ENCODE measurements at places on chromosomes 13 and 19.
A peak's percentile ranks its signal among the peaks of the same experiment; 100 is the strongest.

- peak; percentile 17 for DNase-seq
Measured at GRCh38 chr13:51342706-51343105, 3.2 kb downstream of the SERPINE3 start.

DNA sequence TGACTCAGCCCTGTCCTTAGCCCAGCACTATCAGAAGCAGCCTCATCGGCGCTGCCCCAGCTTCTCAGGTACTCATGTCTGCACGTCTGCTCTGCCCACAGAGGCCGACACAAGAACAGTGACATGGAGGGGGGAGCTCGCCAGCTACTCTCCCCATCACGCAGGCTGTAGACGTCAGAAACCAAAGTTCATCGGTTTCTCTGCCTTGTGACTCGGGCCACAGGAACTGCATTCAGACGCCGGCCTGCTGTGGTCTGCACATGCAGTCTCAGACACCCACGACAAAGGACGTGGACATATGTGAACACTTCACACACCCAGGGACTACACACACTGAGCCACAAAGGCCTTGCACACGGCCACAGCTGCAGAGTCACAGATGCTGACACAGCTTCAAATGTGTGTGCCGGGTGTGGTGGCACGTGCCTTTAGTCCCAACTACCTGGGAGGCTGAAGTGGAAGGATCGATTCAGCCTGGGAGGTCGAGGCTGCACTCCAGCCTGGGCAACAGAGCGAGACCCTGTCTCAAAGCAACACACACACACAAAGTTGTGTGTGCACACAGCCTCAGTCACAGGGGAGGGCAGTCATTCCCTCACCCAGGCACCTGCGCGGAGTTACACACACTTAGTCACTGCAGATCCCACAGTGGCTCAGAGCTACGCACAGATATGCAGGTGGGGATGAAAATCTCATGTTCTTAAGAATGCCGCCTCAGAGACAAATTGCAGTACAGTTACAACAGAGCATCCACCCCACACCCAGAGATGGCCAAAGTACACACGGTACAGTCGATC is 4.9 kb upstream of the ZFP36 start:
- peak; percentile 76 for DNase-seq

GRCh38 chr19:50632151-50632835 is 7.4 kb downstream of the SYT3 start:
- DNase-seq = no peak

DNA sequence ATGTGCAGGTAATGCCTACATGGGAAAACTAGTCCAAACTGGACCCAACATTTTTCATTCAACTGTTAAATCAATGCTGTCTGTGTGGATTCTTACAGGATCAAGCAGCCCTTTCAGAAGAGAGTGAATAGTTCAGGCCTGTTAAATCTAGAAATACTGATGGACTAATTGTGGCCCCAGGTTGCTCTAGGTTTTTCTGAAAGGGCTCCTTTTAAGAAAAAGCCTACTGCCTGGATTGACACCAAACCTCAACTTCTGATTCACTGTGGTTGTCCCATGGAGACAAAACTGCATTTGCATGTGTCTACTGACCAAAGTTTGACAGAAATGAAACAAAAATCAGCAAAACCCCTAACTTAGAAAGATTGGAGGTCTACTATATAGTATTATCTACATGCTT is 437.0 kb downstream of the KLF12 start:
- DNase-seq = no peak

DNA sequence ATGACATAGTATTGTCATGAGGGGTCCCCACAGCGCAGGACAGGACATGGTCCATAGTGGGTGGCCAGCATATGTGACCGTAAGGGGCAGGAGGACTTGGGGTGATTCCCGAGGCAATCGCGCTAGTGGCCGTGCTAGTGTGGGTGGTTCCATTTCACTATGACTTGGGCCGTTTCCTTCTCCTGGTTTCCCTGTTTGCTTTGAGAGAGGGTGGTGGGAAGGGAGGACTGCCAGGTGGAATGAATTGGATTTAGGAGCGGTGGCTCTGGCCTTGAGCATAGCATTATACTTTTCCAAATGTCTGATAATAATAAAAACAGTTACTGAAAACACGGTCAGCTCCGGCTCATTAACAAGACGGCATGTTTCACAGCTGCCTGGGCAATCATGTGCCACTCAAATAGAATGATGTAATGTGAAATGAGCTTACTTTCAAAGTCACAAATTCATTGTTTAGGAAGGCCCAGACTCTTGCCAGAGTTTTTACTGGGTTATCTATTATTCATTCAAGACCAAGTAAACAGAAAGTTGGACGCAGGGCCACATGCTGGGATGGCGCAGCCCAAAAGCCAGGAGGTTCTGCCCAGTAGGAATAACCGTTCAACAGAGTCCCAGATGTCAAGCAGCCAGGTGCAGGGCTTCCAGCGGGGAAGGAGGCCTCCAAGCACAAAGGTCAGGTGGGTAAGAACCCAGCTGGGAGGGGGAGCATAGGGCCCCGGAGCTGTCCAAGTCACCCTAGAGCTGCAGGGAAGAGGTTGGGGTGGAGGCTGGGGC is 19.6 kb upstream of the SLC15A1 start:
- no peak for DNase-seq

DNA sequence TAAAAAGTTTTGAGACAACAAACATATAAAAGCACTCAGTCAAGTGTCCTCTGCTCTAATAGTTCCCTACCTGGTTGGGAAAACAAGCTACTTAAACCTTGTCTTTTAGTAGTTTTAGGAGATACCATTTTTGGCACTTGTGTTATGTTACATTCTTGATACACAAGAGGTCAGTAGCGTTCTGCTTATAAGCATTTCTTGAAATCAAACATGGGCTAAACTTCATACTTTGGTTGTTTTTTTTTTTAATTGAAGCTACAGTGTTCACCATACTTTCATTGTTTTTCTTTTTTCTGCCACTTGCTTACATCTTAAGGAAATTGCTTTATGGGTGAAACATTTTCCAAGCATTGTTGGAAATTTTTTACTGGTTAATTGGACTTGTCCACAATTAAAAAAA is 12.9 kb downstream of the NHLRC3 start:
- no peak for DNase-seq

DNA sequence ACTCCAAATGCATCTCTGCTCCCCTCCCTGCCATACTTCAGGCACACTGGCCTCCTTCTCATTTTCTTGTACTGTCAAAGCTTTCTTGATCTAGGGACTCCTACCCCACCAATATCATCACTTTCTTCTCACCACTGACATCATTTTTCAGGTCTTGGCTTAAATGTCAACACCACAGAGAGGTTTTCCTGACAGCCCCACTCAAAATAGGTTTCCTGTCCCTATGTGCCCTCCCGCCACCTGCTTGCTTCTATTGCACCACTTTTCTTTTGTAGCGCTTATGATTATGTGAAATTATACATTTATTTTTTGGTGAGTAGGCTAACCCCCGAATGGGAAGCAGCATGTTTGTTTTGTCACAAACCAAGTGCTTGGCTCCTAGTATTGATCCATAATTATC is 164.6 kb downstream of the NDFIP2 start:
- no peak for DNase-seq

DNA sequence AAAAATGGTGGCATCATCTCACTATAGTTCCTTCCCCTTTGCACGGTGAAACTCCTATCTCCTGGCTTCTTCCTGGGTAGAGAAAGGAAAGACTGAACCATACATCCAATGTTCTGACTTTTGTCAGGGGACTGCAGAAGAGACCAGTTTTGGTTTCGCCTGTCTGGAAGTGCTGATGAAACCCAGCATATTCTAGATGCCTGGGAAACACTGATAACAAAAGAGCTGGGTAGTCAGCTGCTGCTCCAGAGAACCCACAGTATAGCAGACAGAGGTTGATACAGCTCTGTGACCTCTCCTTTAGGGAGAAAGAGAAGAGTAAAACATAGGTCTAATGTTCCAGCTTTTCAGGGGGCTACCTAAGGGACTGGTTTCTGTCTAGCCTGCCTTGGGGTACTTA is 695.3 kb downstream of the DIAPH3 start:
- DNase-seq = no peak

- DNase-seq = no peak
Measured at GRCh38 chr19:6817179-6817578, 44.7 kb downstream of the VAV1 start.

- no peak for DNase-seq
Measured at GRCh38 chr19:28122734-28123133, 1090.2 kb downstream of the UQCRFS1 start.

DNA sequence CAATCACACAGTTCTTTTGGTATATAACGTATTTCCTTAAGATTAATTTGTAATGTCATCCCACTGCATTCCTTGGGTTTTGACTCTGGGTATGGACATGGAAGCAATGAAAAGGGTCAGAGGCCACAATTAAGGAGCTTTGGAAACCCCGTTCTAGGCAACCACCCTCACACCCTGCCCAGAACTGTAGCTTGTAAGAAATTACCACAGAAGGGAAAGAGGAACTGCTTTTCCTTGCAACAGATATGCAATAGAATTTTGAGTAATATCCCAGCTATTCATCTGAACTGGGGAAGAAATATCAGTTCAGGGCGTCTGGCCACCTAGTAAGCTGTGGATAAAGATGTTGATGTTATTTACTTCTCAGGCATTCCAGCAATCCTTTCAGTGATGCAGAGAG is 985 bp upstream of the CLC start:
- peak; percentile 68 for DNase-seq

- no peak for DNase-seq
Measured at GRCh38 chr13:64078025-64078424, 2662.4 kb upstream of the PCDH20 start.

DNA sequence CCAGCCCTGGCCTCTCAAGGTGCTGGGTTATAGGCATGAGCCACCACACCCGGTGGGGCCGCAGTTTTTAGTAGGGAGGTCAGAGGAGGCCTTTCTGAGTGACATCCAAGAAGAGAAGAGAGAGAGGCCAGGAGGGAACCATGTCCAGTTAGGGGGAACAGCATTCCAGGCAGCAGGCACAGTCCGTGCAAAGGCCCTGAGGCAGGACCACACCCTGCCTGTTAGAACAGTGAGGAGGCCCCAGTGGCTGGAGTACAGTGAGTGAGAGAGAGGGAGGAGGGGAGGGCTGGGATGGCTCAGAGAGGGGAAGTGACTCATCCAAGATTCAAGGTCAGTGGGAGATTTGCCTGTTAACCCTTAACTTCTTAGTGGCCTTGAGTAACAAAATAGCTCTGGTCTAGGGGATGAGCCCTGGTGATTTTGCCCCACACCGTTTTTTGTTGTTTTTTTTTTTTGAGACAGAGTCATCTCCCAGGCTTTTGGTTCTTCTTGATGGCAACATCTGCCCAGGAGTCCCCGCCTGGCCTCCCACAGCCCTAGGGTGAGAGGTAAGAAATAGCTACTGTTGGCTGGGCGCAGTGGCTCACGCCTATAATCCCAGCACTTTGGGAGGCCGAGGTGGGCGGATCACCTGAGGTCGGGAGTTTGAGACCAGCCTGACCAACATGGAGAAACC is 2.7 kb upstream of the PLIN3 start:
- DNase-seq = peak; percentile 93

DNA sequence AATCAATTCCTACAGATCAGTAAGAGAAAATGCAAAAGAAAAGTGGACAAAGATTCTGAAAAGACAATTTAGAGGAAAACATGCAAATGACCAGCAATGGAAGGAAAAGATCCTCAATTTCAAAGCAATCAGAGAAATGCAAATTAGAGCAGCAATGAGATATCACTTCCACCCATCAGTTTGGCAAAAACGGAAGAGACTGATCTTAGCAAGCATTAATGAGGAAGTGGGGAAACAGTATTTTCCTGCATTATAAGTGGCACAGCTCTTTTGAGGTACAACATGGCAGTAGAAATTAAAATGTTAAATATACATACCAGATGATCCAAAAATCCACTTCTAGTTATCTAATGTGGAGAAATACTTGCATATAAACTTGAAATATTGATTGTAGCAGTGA is 69.1 kb upstream of the SLC7A1 start:
- peak; percentile 52 for DNase-seq

- no peak for DNase-seq
Measured at GRCh38 chr13:24724714-24725113, 39.3 kb upstream of the RNF17 start.

DNA sequence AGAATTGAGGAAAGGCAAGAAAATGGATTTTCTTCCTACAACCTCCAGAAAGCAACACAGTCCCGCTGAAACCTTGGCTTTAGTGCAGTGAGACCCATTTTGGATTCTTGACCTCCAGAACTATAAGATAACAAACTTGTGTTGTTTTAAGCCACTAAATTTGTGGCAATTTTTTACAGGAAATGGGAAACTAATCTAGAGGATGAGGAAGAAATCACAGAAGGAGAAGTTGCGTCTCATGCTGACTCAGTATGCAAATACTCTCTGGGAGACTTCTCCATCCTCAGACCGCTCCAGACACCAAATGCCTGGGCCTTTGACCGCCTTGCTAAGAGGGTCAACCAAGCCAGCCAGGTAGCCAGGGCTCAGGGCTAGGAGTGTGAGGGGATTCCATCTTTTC is 13.1 kb upstream of the CEACAM16 start:
- DNase-seq = peak; percentile 93

DNA sequence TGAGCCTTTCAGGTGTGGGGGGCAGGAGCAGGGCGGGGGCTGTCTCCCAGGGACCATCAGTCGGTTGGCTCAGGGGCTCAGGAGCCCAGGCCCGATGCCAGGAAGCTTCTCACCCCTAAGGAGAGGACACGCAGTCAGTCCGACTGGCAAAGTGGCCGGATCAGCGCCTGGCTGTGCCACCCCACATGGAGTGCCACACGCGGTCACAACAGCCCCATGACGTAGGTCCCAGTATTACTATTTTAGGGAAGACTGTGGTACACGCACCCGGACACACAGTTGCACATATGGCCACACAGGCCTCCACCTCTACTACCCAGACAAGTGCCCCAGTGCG is 29.3 kb upstream of the GRTP1 start:
- no peak for DNase-seq

- no peak for DNase-seq
Measured at GRCh38 chr13:77213644-77214043, 113.2 kb downstream of the MYCBP2 start.

DNA sequence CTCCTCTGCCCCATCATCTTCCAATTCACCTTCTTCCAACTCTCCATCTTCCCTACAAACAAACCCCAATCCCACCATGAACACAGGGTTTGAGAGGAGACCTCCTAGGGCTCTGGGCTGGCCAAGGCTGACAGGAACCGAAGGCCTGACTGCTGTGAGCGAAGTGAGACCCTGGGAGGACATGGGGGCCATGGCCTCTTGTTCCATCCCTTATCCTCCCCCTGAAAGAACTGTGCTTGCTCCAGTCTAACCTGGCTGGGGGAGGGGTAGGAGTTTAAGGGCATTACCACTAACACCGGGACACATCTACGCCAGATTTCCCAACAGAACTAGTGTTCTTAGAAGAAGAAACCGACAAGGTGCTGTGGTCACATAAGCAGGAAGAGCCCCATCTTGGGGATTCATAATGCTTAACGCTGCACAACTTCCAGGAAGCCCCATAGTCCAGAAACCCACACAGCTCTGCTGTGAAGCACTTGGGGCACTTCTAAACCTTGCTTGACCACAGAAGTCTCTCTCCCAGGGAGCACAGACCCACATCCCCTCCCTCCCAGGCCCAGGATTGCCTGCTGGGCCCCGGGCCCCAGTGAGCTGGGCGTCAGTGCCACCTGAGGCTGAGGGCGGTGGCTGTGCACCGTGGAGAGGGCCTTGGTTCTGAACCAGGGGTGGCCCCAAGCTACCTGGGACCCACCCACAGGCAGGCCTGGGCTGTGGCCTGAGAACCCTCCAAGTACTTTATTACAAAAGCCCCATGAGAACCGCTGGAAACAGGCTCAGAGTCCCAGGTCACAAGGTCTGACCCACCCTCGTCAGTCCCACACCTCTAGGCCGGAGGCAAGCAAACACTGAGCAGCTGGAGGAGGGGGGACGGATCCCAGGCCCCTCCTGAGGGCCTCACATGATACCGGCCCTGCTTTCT is 18.8 kb downstream of the ZC3H4 start:
- no peak for DNase-seq

All from inflammatory macrophage treated with lipopolysaccharide for 4 hours (primary cell).